Right lung (tissue), 10 donors: ENCODE measurements at places on chromosomes 2 and 18. TPM values are rescaled to one million over a fixed set of nuclear protein-coding genes. Genes with fewer than 3 reads are reported as not detected.

GRCh38 chr2:47016172-47016913 is 100.7 kb upstream of the MCFD2 start:
- DNase-seq = no peak

The PARD3B gene
- polyA plus RNA-seq = 22.9 TPM

DNA sequence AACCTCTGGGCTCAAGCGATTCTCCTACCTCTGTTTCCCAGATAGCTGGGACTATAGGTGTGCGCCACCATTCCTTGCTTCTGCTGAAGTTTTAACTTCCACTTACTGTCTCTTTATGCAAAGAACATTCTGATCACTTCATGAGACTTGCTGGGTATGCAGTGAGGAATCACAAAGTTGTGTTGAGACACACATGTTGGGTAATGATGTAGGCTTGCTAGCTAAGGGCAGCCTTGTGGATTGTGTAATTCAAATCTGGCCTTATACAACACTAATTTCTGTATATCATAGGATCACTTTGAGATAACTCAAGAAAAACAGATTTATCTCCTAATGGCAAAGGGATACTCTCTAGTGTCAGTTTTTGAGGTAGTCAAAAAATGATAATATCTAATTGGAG is 24.2 kb downstream of the XRCC5 start:
- DNase-seq = no peak

DNA sequence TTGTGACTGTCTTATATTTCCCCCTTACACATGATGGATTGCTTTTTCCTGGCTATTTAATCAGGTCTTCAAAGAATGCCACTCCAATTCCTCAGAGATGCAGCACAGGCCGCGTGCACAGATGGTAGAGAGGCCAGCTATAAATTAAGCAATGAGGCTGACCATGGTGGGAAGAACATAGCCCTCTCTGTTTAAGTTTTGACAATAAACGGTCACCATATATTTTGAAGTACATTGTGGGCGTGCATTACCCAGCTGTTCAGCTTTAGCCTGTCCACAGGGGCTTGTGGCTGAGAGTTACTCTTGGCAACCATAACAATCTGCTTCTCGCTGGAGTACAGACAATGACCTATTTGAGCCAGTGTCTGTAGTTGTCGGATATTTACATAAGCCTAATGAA is 730.8 kb downstream of the DCC start:
- no peak for DNase-seq

DNA sequence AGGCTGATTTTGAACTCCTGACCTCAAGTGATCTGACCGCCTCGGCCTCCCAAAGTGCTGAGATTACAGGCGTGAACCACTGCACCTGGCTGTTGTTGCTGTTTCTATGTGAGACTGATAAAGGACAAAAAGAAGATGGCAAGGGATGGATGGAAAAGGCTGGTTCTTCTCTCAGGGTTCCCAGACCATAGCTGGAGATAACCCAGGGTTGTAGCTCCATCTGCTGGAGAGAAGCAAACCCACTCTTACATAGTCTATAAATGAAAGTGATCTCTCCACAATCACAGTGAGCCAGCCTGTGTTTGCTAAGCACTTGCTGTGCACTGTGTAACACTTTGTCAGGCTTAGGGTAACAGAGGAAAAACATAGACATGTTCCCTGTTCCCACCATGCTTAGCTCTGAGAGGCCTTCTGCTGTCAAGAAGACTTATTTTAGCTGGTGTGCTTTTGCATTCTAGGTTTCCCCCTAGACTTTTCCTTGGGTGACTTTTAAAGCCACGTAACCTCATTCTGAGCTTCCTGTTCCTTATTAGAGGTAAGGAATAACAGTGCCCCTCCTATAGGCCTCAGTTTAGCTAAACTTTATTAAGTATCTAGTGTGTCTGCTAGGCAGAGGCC is 49.7 kb downstream of the LIMS1 start:
- peak; percentile 73 for DNase-seq

- DNase-seq = no peak
Measured at GRCh38 chr18:56563568-56563967, 74.8 kb downstream of the TXNL1 start.

The CDK5R2 gene
- polyA plus RNA-seq = 0.09 TPM

The CTLA4 gene
- 0.21 TPM for polyA plus RNA-seq

- no peak for DNase-seq
Measured at GRCh38 chr2:170816504-170817092, at the start of gene GAD1. TSS of gene GAD1 (plus strand) at chr2:170816887. CDS start at chr2:170818592, 1,705 bp downstream.

DNA sequence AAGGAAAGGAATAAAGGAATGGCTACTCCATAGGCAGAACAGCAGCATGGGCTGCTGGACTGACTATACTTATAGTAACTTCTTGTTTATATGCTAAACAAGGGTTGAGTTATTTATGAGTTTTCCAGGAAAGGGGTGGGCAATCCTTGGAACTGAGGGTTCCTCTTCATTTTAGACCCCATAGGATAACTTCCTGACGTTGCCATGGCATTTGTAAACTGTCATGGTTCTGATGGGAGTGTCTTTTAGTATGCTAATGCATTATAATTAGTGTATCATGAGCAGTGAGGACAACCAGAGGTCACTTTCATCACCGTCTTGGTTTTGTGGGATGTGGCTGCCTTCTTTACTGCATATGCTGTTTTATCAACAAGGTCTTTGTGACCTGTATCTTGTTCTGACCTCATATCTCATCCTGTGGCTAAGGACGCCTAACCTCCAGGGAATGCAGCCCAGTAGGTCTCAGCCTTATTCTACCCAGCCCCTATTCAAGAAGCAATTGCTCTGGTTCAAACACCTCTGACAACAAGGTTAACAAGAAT is 98.6 kb upstream of the CABLES1 start:
- no peak for DNase-seq

DNA sequence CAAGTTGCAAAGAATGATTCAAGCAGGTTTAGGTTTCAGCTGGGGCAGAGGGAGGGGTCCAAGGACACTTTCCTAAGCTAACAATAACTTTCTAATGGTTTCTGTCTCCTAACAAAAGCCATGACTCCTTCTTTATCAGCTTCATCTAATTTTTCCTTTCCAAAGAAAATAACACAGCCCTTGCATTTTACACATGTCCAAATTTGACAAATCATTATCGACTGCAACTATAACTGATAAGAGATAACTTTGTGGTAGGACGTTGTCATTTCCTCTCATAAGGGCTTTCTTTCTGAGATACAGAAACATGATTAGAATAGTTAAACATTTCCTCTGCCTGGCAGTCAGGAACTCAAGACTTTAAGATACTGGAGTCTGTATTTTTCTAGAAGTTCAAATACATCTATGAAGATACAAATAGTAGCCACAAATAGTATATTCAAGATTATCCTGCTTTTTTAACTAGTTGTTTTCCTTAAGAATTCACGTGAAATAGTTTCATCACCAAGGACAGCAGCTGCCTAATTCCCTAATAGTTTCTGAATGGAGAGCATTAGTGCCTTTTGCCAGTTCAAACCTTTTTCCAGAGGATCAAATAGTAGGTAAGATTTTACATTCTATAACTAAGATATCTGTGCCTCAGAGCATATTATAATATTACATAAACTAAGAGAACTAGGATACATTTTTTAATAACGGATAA is 263.2 kb downstream of the EXOC6B start:
- no peak for DNase-seq

DNA sequence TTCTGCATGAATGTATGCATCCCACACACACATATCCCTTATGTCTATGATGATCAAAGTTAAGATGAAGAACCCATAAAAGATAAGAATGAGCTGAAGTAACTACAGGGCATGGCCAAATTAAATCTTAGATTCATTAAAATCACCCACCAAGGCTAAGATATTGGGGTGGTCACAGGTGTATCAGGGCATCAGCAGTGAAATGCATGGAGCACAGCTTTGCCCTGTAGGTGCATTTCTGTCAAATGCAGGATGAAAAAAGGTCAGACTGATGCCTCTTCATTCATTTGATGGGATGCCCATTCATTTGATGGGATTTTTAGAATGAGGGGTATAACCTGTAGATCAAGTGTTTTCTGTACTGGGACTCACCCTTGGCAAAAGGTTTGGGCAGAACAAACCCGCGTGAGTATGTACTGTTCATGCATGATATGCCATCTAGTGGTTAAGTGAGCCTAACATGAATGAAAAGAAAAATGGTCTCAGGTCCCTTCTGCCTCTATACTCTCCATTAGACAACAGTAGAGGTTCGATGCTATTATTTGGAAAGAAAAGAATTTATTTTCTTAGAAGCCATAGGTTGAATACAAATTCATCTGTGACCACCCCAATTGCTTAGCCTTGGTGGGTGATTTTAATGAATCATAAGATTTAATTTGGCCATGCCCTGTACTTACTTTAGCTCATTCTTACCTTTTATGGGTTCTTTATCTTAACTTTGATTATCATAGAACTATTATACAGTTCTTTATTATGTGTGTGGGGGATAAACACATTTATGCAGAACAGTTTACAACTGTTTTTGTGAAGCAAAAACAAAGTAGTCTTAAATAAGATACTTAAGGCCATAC is 43.2 kb upstream of the NOSTRIN start:
- peak; percentile 23 for DNase-seq

DNA sequence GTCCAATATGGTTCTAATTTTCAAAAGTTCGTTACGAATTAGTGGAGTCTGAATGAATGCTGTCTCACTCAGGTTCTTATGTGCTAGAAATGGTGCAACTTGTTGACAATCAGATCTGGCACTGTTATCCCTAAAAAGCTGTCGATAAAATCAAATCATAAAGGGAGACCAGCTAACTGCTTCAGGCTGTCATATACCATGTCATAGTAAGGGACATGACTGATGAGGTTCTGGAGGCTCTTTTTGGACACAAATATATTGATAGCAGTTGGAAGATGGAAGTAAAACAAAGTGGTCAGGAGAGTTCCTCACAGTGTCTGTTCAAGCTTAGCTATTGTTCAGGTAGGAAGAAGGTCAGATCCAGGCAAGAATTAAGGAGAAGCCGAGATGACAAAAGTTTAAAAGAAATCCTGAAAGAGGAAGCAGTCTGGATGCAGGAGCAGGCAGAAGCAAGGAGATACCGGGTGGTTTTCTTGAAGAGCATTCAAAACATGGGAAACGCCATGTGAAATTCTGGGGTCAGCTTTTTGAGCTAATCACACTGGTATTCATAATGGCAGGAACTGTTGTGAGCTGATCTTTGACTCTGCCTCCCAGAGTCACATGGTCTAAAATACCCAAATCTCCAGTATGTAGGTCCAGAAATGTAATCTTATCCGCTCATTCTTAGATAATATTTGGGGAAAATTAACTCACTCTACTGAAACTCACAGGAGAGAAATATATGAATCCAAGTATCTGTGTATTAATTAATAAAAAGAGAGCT is 9.4 kb upstream of the CAVIN2 start:
- no peak for DNase-seq

DNA sequence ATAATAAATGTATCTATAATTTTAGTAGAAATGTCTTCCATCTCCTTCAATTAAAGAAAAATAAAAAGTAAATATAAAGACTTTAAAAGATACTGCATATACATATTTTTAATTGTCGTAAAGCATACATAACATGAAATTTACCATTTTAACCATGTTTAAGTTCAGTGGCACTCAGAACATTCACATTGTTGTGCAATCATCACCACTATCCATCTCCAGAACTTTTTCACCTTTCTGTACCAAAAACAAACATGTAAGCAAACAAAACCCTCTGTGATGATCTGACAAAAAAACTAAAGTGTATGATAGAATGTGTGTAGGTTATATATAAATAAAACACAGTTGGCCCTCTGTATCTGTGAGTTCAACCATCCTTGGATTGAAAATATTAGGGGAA is 13.4 kb upstream of the DCTN1 start:
- no peak for DNase-seq

The SERPINB3 gene
- not detected for polyA plus RNA-seq

GRCh38 chr2:113686537-113686936 is 59.5 kb downstream of the RABL2A start:
- no peak for DNase-seq

DNA sequence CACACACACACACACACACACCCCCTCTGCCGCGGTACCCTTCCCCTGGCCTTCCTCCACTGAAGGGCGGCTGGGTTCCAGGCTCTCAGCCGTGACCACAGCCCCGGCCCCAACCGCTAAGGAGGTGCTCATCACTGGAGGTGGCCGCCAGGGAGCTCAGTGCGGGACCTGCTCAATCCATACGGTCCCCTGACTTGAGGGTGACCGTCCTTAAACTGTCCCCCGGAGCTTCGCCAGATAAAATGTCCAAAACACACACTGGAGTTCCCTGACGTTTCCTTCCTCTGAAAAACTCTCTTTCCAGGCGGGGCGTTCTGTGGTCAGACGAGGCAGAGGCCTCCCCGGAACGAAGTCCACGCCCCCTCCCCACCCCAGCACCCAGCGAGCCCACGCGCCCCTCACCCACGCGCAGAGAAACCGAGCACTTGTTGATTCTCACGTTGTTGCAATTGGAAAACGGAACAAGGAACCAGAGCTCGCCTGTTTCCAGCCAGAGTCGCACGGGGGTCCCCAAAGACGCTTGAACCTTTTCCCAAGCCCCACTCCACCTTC is 1.4 kb downstream of the MBP start:
- no peak for DNase-seq

DNA sequence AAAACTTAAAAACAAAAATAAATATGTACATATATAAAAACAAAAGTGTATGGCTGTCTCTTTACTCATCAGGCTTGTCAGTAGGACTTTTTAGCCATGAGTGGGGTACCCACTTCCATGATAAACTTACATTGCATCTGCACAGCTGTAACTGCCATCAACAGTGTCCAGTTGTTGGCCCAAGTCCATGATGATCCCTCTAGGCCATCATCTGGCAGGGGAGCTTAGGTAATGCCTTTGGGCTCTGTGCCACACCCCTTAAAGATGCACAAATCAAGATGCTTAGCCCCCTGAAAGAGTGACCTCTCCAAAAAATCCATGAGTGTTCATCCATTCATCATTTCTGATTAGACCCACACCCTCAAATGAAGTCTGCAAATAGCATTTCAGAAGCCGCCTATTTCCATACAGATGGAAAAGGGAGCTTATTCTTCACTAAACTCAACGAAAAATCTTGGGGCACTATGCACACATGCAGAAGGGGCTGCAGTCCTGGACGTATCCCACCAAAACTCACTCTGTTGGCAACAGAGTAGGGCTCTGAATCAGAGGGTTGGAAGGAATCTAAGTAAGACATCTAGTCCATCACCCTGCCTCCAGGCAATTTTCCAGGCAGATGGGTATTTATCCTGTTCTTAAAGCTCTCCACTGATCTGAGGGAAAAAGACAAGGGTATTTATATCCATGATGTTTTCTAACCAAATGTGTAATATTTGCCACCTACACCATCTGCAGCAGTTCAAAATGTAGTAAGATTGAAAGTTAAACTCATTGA is 691.0 kb downstream of the ZEB2 start:
- DNase-seq = no peak

DNA sequence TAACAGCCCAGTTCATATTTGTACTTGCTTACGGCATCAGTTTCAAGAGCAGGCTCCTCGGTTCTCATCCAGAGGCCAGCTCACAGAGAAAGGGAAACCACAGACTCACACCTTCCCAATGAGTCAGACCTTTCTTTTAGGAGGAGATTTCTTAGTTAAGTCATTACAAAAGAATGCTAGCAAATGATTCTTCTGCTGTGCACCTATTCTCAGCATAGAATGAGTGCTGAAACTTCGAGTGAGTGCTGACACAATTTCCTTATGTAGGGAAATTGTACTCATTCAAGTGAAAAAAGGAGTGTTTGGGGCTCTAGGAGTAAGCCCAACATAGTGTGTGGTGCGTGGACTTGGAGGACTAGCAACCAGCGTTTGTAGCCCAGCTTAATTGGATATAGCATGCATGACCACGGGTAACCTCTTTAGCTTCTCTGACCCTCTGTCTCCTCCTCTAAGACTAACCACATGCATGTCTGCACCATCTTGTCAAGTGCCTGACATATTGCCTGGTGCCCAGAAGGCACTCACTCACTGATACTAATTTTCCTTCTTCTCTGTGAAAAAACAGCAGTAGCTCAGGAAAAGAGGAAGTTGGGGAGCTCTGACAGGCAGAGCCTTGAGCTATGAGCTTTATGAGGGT is 87.0 kb downstream of the ALPK2 start:
- DNase-seq = peak; percentile 31
